ENCODE measurements at places on chromosomes 12 and 14.

DNA sequence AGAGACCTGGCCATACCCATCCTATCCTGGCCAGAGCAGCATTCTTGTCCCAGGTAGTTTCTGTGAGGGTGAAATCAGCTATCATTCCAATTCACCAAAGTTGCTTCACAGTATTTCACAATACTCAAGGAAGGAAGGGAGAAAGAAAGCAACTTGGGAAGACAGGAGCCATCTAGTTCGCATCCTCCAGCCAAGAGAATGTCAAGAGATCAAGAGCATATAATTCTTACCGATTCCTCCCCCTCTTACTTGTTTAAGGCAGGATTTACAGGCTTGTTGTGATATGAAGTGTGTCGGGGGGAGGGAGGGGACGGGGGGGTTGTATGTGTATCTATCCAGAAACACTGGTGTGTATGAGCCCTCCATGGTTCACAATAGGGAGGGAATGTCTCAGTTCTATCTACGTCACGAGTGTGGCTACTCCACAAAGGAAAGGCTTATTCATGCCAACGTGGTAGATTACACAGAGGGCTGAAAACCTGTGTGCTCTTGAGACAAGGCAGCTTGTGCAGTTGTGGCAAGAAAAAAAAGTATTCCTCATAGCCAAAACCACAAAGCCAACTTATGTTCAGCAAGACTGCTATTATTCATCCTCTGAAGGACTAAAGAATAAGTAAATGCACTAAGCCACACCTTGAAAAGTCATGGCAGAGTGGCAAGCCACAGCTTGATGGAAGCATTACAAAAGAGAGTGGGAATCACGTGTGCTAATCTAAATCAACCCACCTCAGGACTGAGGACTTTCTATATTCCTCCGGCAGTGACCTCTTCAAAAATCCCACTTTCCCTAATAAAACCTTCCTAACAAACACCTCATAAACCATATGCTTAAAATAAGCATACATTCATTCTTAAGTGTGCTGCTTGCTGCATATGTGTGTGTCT is 35.0 kb downstream of the CORO1C start:
- DNase-seq, result no peak

DNA sequence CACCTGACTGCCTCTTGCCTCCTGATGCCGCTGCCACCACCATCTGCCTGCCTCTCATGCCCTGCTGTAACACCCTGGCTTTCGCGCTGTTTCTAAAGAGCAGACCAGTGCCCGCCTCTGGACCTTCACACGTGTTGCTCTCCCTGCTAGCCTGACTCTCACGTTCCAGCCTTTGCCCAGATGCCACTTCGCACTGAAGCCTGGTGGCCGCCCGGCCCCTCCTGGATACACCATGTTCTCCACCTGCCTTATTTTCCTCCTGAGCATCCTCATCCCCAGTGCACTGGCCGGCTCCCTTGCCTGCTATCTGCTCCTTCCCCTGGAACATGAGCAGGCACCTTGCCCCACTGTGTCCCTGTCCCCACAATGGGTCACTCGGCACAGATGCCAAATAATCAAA is 146.5 kb downstream of the PIWIL1 start:
- DNase-seq, result no peak

DNA sequence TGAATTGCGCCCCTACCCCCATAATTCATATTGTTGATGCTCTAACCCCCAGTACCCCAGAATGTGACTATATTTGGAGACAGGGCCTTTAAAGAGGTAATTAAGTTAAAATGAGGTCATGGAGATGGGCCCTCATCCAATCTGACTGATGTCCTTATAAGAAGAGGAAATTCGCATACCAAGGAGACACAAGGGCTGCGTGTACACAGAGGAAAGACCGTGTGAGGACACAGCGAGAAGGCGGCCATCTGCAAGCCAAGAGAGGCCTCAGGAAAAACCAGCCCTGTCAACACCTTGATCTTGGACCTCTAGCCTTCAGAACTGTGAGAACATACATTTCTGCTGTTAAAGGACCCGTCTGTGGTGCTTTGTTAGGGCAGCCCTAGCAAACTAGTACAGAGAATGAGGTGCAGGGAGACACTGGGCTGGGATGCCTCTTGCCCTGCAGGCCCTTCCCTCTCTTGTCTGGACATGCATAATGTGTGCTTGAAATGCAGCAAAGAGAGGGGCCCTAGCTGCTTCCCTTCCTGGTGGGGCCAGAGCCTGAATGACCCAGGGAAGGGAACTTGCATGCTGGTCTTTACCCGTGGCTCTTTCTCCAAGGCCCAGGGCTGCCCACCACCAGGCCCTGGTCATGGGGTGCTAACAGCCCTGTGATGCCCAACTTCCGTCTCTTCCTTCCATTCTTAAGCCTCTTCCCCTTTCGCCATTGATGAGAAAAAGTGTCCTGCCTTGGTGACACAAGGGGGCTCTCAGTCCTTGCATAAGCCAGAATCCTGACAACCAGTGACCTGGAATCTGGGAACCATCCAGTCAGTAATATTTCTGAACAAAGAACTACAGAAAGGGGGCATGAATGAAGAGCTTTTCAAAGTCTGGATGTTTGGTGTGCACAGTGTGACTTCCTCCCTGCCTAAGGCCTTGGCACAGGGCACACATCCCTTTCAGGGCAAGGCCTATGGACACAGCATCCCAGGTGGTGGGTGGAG is 50.0 kb upstream of the GPATCH2L start:
- no peak for DNase-seq

- DNase-seq, result no peak
These were observed 163.7 kb upstream of the ARHGAP5 start for GRCh38 chr14:31913370-31913769.

GRCh38 chr12:55707841-55708694 is at the start of gene ITGA7:
TSS of gene ITGA7 (minus strand) at chr12:55707904. CDS start at chr12:55707682, 222 bp downstream.
- peak; percentile 39 for DNase-seq

DNA sequence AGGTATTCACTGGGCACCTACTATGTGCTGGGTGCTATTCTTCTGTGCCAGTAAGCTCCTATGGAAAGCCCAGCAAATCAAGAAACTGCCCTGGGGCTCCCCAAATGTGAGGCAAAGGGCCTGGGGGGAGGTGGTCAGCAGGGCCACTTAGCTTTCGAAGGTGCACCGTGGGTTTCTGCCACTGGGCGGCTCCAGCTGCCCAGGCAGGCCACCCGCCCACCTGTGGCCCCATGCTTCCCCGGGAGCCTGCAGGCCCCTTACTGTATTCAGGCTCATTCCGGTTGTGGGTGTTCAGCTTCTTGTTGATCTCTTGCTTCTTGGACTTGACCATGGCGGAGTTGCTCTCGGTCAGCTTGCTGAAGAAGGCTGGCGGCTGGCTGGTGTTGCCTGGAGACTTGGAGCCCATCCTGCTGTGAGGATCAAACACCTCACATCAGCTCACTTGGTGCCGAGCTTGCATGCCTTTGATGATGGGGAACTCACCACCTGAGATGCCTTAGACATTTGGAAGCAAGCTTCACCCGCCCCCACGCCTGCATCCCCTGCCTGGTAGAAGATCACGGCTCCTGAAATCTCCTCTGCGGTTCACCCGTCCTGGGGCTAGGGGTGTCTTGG is 37.3 kb downstream of the RFLNA start:
- DNase-seq, result no peak

DNA sequence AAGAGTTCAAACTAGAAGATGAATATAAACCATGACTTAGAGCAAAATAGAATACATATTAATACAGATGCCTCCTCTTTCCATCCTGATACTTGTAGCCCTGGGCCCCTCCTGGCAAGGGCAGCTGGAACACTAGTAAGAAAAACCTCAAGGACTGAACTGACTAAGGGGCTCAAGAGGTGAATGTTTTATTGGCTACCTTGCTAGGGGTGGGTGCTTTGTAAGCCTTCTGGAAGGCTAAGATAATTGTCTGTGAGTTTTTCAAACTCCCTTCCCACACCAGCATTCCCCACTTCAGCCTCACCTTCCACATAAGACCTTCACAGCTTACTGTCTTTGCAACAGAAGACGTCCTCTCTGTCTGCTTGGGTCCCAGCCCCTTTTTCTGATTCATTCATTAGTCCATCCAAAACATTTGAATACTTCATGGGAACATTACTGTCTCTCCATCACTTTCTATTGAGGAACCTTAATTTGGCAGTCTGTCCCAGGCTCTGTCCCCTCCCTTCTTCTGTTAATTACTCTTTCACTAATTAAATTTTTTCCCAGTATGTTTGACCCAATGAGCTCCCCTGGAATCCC is 1.1 kb upstream of the MARCHF9 start:
- DNase-seq, result no peak

DNA sequence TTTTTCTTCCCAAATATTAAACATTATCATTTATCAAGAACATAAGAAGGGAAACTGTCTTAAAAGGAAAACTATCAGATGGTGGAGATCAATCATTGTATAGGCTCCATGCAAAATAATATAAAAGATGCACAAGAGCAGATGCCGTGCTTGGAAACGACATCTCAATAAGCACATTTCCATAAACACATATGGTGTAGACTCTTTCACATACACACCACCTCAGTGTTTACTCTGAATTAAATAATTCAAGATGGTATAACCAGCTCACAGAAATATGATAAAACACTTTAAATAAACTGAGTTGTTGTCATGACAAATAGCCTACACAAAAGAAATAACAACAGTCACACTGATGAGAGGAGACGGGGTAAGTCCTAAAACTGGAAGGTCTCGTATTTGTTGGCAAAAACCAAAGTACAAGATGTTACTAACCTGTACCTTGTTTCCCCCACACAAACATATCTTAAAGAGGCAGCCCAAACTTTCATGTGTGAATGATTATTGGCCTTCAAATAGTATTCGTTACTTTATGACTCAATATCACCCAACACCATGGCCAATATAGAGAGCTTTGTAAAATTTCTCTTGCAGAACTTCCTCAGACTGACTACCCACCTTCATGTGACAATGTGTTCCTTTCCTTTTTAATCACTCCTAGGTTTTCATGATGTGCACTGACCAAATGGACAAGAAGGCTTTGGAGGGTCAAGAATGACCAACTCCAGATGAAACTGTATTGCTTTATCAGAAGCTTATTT is 48.6 kb upstream of the TMPO start:
- no peak for DNase-seq

- DNase-seq, result no peak
These were observed 1713.2 kb upstream of the FLRT2 start for GRCh38 chr14:83816761-83817160.

DNA sequence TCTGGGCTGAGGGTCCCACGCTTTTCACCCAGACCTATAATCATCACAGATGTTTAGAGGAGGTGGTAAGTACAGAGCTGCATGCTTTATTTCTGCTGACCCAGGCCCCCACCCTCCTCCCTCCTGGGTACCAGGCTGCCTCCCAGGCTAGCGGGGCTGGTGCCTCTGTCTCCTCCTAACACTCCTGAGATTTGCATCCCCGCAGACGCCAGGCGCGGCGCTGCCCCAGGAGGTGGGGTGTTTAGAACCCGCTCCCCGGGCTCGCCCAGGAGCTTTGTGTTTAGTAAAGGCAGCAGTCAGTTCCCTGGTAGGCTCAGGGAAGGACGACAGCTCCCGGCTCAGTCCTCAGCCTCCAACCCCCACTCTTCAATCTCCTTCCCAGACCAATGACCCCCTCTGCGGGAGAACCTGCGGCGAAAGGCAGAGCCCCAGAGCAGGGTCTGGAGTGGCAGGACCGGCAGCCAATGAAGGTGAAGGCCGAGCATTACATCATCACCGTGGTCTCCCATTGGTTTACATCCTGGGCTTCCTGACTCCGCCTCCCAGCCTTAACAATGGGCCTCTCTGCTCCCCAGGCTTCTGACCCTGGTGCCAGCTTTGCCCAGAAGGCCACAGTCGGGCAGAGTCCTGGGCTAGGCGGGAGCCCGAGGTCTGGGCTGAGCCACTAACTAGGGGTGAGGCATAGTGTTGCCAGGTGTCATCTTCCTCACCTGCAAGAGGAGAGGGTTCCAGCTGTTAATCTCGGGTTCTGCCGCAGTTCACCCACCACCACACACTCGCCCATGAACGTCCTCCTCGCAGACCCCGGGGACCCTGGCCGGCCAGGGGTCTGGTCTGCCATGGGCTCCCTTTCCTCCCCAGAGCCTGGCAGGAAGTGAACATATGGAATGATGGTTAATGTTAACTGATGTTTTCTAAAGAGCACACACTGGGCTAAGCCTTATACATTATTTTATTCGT is 57.5 kb downstream of the CALM1 start:
- DNase-seq, result no peak

DNA sequence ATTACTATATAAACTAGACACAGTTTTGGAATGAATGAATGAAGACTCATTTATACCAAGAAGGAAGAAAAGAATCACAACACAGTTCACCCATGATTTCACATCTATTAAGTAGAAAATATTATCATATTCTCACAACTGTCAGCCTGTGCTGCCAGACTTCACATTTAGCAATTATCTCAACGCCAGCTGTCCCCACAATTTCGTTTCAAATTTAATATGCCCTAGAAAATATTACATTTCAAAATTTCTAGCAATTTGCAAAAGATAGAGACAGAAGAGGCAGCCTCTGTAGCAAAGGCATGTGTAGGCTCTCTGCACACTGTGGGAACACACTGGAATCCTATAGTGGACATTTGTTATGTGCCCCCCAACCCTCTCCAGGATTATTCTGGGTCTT is 83.6 kb downstream of the ANKS1B start:
- DNase-seq, result no peak

- DNase-seq, result peak; percentile 4
These were observed 174.4 kb downstream of the MON2 start for GRCh38 chr12:62640910-62641448.
